Placental pericyte (primary cell): ENCODE measurements at places on chromosomes 1 and 21. TPM values are rescaled to one million over a fixed set of nuclear protein-coding genes. Genes with fewer than 3 reads are reported as not detected.

CNTN2 gene
- not detected in 2 replicates for total RNA-seq

OR14K1 gene
- not detected in 2 replicates for total RNA-seq

CD84 gene
- 0.14 TPM in 1 of 2 replicates, not detected in the other for total RNA-seq

RGS8 gene
- total RNA-seq = not detected in 2 replicates

DMBX1 gene
- not detected in 2 replicates for total RNA-seq

FAM177B gene
- total RNA-seq = 0.29 TPM in 1 of 2 replicates, not detected in the other

DNASE2B gene
- not detected in 2 replicates for total RNA-seq

HSPB7 gene
- 3.7 and 17.7 TPM in 2 replicates for total RNA-seq

TTC13 gene
- 9.0 and 15.9 TPM in 2 replicates for total RNA-seq

LCE1A gene
- not detected in 2 replicates for total RNA-seq

GPR52 gene
- 1.3 and 3.1 TPM in 2 replicates for total RNA-seq

HAO2 gene
- total RNA-seq = not detected in 2 replicates

SVBP gene
- total RNA-seq = 10.6 and 11.6 TPM in 2 replicates

ZNF669 gene
- total RNA-seq = 6.6 and 10.3 TPM in 2 replicates

SLC25A34 gene
- 0.22 and 0.43 TPM in 2 replicates for total RNA-seq

PRKAA2 gene
- total RNA-seq = 0.22 and 0.43 TPM in 2 replicates

CDC7 gene
- total RNA-seq = 0.66 and 12.9 TPM in 2 replicates

KANK4 gene
- total RNA-seq = not detected in 2 replicates

ASCL5 gene
- not detected in 2 replicates for total RNA-seq

LCE6A gene
- total RNA-seq = not detected in 2 replicates

GCSAML gene
- under 0.01 TPM in 2 replicates for total RNA-seq

CA6 gene
- not detected in 2 replicates for total RNA-seq

CELA3B gene
- not detected in 2 replicates for total RNA-seq

KCNE2 gene
- total RNA-seq = 0.14 TPM in 1 of 2 replicates, not detected in the other

NTMT2 gene
- total RNA-seq = not detected in 2 replicates

CYYR1 gene
- total RNA-seq = not detected in 2 replicates

SYT14 gene
- 1.8 and 2.6 TPM in 2 replicates for total RNA-seq

FABP3 gene
- 15.2 and 263 TPM in 2 replicates for total RNA-seq

KIF2C gene
- 1.3 and 62.0 TPM in 2 replicates for total RNA-seq

DYNLT5 gene
- total RNA-seq = 1.0 TPM in 1 of 2 replicates, not detected in the other

GUCA2A gene
- total RNA-seq = not detected in 2 replicates

PALMD gene
- 1.4 TPM in 1 of 2 replicates, not detected in the other for total RNA-seq

LCK gene
- total RNA-seq = not detected in 2 replicates

BARHL2 gene
- not detected in 2 replicates for total RNA-seq

LORICRIN gene
- not detected in 2 replicates for total RNA-seq

VAV3 gene
- total RNA-seq = under 0.01 and 0.57 TPM in 2 replicates

LRRC71 gene
- 0.14 TPM in 1 of 2 replicates, not detected in the other for total RNA-seq

OPRD1 gene
- not detected in 2 replicates for total RNA-seq

C1orf56 gene
- total RNA-seq = 2.9 and 3.3 TPM in 2 replicates

NT5C1A gene
- total RNA-seq = not detected in 2 replicates

CYP4Z1 gene
- not detected in 2 replicates for total RNA-seq

PPIAL4G gene
- under 0.01 TPM in 1 of 2 replicates, not detected in the other for total RNA-seq

MYBPH gene
- 0.88 and 1.4 TPM in 2 replicates for total RNA-seq

ABCG1 gene
- total RNA-seq = 0.29 and 0.44 TPM in 2 replicates
